ENCODE measurements at places on chromosomes 7 and 10.
A peak's percentile ranks its signal among the peaks of the same experiment; 100 is the strongest.

- DNase-seq: no peak
Observed at GRCh38 chr7:66409493-66409892, 204.4 kb downstream of the TPST1 start.

DNA sequence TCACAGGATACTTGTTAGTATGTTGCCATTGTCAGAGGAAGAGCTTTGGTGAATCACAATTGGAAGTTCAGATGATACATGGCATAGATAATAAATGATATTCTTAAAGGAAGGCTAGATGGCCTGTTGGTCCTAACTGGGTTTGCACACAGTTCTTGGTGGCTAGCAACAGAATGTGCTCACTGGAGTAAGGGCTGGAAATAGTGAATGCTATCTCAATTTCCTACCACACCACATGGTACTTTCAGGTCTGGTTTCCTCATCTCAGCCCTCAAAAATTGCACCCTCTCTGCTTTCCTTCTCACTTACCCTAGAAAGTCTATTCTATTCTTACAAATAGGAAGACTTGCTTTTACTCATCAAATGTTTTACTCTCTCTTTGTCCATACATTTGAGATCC is 622.5 kb downstream of the ANKRD7 start:
- no peak for DNase-seq

DNA sequence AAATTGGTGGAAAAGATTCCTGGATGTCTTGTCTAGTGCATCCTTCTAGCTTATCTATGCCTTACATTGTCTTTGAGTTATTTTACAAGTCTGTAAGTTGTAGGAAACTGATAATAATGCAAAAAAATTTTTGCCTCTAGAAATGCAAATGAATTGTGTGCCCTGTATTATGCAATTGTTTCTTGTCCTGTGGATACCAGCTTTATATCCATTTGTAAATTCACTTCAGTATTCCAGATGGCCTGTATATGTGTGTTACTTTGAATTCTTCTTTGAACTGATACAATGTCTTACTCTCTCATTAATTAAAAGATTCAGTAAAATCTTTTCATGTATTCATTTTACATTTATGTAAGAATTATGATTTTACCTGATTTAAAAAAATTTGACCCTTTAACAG is 234.3 kb downstream of the LRMDA start:
- DNase-seq: no peak

DNA sequence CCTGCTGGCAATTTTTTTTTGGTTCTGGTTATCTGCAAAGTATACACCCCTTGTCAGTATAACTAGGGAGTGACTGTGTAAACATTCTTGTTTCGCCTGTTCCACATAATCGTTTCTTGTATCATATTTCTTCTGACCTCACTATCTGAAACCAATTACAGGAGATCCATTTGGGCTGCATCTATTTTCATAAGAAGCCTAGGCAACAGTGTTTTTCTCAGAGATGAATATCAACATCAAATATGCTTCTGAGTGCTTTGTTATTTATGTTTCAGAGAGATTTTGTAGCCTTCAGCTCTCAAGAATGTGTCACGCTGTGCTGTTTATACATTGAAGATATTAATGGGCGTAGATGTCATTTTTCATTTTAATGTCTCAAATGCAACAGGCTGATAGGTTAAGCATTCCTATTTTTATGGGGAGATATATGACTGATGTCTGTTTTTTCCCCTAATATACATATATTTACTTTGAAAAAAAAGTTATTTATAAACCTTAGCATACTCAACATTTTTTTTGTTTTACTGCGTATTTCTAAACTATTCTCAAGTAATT is 115.5 kb downstream of the FOXP2 start:
- DNase-seq: no peak

DNA sequence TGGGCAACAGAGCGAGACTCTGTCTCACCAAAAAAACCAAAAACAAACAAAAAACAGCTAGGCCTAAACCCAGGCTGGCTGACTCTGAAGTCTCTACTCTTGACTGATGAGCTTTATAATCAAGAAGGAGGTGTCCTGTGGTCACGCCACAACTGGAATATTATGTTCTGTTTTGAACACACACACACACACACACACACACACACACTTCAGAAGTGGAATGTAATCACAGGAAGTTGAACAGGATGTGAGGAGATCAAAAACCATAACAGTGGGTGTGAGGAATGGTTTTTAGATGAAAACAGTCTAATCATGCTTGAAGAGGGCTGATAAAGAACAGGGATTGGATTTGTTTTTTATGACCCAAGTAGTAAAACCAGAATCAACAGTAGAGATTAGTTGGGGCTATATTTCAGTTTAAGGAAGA is 51.1 kb upstream of the IL6 start:
- no peak for DNase-seq

GRCh38 chr10:51747216-51747615 is 47.8 kb upstream of the CSTF2T start:
- DNase-seq: no peak

GRCh38 chr10:114070710-114071109 is 27.0 kb downstream of the ADRB1 start:
- DNase-seq: no peak

GRCh38 chr7:65809259-65809981 is 63.5 kb upstream of the VKORC1L1 start:
- no peak for DNase-seq

- DNase-seq: no peak
Observed at GRCh38 chr7:157907091-157907490, 570.3 kb downstream of the DNAJB6 start.

DNA sequence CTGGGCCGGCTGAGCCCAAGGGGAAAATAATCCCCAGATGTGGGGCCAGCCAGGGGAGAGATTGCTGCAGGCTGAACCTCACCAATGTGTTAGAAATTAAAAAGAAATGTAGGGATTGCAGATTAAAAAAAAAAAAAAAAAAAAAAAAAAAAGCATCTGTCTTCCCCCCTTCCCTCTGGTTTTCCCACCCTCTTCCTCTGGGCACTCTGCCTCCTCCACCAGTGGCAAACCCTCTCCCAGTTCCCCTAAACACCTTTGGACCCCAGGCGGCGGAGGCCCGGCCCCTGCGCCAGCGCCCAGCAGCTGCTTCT is 7.1 kb downstream of the MNX1 start:
- no peak for DNase-seq

DNA sequence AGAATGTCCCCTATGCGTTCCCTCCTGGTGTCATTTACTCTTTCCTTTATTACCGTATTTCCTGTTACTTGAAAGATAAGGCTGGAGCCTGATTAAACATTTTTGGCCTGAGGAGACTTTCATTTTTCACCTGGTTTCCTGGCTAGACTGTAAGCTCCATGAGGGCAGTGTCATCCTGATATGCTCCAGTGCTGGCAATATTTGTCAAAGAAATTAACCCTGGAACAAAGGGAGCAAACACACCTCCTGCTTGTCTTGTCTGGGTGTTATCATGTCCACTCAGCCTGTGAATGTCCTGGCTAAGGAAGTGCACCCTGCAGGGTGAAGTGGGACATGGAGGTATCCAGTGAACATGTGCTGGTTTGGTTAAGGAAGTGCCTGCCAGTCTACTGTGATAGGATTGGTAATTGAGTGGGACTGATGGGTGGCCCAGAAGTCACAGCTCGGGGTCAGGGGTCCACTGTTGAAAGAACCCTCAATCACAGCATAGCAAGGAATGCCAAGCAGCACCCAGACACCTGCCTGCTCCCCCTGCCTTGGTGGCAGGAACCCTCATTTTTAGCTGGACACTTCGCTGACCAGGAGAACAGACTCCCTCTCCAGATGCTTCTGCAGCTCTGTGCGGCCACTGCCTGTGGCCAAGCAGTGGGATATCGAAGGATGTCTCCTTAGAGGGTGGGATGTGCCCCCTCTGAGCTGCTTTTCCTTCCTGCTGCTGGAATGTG is 20.9 kb upstream of the PPIA start:
- DNase-seq: peak; percentile 2

- no peak for DNase-seq
Observed at GRCh38 chr10:48474765-48475365, 130.0 kb downstream of the ARHGAP22 start.

GRCh38 chr10:122210481-122211265 is 60.4 kb upstream of the BTBD16 start:
- DNase-seq: no peak

- DNase-seq: peak; percentile 43
Observed at GRCh38 chr7:130921391-130922180, 187.6 kb upstream of the KLF14 start.

DNA sequence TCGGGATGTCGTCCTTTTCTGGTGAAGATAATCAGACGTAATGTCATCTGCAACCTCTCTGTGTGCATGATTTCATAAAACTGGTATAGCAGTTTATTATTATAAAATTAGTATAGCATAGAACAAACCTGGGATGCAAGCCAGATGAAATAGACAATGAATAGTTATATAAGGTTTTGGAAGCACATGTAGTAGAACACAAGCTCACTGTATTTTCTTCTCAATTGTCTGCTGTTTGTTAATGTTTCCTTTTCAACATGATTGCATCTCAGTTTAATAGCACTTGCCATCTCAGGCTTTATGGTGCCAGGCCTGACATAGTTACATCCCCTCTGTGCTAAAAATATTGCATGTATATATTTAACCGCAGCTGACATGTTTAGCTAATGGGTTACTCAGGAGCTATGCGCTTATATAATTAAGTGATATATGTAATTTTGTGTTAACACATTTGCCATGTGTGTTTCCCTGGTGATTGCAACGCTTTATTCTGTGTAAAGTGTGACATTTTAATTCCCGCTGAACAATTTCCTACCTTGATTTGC is 132.7 kb downstream of the ARID5B start:
- no peak for DNase-seq

- DNase-seq: no peak
Observed at GRCh38 chr10:9469663-9470205, 1415.2 kb downstream of the GATA3 start.

- no peak for DNase-seq
Observed at GRCh38 chr10:108556186-108556585, 1367.1 kb downstream of the XPNPEP1 start.

- no peak for DNase-seq
Observed at GRCh38 chr10:93034426-93034825, 26.2 kb upstream of the CYP26C1 start.

- no peak for DNase-seq
Observed at GRCh38 chr7:12436126-12436525, 32.5 kb upstream of the VWDE start.

- no peak for DNase-seq
Observed at GRCh38 chr10:60681103-60681502, 97.2 kb upstream of the CDK1 start.

Data from iPS-NIHi11 (cell line).